GM12865 (cell line): ENCODE measurements at places on chromosomes 16 and 17.
A peak's percentile ranks its signal among the peaks of the same experiment; 100 is the strongest.

DNA sequence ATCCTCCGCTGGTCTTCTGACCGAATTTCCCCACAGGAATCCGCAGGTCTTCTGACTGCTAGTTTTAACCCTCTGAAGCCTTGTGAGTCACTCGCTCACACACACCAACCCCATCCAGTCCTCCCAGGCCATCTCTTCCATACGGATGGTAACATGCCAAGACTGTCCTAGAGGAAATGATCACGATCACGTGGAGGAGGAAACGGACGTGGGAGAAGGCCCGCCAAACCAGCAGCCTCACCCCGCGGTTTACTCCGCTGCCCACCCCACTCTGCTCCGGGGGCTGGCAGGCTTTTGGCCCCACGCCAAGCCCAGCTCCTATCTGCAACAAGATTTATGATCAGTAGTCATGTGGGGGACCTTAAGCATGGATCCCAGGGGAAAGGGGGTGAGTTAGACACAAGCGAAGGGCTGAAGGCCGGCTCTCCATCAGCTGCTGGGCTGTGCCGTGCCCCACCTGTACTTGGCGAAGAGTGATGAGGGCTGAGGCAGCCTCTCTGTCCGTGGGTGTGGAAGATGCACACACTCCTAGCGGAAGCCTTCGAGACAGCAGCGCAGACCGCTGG lies 1.5 kb upstream of the FAAP100 start:
- no peak for DNase-seq

DNA sequence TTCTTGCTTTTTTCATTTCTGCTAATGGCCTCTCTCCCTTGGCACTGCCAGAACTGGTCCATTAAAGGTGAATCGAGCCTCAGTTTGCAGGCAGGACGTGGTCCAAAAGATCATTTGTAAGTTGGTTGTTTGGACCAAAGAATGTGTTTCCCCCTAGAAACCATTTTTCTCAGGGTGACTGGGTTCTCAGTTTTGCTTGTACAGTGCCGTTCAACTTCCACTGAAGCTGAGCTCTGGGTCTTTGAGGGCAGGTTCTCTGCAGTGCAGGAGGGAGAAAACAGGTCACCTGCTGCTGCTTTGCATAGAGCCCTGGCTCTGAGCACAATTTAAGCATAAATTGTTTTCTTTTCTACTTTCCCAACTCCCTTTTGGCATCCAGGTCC lies 9.0 kb upstream of the AMZ2 start:
- DNase-seq, result peak; percentile 80

DNA sequence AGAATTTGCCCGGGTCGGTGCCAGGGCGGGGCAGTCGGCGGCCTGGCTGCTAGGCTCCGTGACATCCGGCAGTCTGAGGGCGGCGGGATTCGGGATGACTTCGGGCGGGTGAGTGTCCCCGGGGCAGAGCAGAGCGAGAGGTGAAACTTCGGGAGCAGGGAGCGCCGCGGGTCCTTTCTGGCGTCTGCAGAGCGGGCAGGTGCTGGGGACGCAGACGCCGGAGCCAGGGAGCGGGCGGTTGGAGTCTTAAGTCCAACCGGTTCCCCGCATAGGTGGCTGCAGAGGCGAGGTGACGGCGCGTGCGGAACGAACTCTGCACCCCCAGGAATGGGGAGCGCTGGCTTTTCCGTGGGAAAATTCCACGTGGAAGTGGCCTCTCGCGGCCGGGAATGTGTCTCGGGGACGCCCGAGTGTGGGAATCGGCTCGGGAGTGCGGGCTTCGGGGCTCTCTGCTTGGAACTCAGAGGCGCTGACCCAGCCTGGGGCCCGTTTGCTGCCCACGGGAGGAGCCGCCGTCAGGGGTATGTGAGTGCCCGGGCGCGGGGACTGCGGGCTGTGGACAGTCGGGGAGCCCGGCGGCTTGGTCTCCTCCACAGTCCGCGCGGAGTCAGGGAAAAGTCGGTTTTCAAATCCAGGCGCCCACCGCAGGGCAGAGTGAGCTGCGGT lies at the start of gene B4GALNT2:
B4GALNT2 (plus strand) TSS at position 71 of the 666 bp plus-strand sequence; CDS start at position 95, 24 bp downstream.
- DNase-seq, result no peak

- no peak for DNase-seq
These were observed 716.3 kb downstream of the WWOX start for GRCh38 chr16:78815713-78816112.

- DNase-seq, result peak; percentile 65
These were observed 31.8 kb downstream of the USP7 start for GRCh38 chr16:8931859-8932258.
